ENCODE measurements at places on chromosomes 1 and 21.
A peak's percentile ranks its signal among the peaks of the same experiment; 100 is the strongest.

DNA sequence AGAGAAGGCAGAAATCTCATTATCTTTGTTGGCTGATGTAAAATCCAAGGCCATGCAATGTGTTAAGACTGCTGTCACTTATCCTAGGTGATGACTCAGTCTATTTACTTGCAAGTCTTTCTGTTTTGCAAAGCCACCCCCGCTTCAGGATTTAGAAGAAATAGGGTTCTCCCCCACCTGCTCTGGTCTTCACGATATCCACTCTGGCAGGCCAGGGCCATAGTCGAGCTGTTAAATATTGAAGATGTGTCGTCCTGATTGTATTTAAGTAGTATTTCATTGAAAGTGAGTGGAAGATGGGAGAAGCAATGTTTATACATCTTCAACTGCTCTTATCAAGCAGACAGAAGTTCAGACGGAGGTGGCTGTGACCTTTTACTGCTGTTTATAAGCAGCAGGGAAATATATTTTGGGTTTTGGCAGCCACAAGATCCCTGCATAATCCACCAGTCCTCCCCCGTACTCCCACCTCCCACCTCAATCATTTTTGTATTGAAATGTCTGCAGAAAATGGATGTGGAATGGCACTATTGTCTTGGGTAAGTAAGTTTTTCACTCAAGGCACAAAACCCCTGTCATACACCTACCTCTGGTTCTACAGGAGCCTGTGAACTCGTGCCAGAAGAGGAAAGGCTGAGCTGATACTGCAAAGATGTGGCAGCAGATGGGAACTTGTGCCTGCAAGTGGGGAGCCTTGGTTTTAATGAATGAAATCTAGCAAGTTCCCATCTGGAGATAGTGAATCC is 117.4 kb downstream of the MRPS6 start:
- DNase-seq = no peak

- no peak for DNase-seq
These were observed 5.7 kb upstream of the GNL2 start for GRCh38 chr1:37601441-37601840.

GRCh38 chr1:115647919-115648650 is 6.3 kb downstream of the VANGL1 start:
- no peak for DNase-seq

- DNase-seq = peak; percentile 21
These were observed 1.4 kb upstream of the SLC19A2 start for GRCh38 chr1:169487133-169487532.

DNA sequence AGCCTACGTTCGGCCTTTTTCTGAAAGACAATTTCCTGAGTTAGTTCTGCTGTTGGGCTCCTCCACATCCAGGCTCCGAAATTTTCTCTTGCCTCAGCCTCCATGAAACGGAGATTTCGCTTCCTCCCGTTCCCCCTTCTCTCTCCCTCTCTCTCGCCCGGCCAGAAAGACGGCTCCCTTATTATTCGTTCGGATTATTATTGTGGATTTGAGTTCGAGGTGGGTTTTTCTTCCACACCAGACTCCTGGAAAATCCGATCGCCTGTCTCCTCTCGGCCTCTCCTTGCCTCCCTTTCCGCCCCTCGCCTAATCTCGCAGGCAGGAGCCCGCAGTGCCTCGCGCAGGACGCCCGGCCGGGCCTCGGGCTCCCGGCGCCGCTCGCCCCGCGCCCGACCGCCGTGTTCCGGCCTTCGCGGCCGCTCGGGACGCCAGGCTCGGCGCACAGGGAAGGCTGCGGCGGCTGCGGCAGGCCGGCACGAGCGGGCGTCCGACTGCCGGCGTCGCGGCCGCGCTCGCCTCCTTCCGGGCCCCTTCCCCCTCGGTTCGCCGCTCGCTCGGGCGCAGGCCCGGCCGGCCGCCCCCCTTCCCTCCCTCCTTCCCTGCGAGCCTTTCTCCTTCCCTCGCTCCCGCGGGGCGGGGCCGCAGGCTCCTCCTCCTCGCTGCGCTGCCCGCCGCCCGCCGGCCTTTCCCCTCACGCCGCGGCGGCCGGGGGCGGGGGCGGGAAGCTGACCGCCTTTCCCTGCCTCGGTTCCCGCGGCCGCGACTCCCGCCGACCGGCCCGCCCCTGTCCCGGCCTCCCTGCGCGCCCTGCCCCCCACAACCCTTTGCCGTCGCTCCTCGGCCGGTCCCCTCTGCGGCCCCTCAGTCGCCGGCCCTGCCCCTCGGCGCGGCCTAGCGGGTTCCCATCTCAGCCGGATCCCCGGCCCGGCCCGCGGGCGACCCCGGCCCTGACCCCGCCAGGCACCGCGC is at the start of gene ARHGEF11:
Gene ARHGEF11, minus strand, starts transcription at position 493 of the 969 bp plus-strand sequence. CDS start 1,412 bp downstream, outside the sequence.
- DNase-seq = peak; percentile 88

DNA sequence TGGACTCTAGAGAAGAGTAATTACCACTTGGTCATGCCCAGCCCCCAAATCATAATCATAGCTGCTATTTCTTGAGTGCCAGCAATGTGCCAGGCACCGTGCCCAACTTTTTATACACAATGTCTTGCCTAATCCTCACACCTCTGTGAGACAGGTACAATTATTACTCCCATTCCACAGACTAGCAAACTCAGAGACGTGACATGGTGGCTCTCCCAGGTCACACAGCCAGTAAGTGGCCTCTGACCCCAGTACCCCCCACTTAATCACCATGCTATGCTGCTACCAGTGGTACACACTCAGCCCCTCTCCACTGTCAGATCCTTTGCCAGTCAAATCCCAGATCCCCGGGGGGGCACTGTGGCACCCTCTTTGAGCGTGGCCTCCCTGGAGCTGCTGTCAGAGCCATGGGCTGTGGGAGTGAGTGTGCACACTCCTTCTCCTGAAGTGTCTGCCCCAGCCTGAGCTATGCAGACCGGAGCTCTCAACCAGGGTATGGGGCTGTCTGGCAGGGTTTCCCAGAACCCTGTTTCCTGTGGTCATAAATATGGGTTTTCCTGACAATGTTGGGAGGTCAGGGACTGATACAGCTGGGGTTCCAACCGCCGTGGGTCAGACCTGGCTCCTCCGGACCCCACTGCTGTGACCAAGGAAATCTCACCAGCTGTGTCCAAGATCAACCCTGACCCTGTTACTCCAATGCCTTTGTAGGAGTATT is 51.8 kb downstream of the LACTBL1 start:
- DNase-seq = no peak

DNA sequence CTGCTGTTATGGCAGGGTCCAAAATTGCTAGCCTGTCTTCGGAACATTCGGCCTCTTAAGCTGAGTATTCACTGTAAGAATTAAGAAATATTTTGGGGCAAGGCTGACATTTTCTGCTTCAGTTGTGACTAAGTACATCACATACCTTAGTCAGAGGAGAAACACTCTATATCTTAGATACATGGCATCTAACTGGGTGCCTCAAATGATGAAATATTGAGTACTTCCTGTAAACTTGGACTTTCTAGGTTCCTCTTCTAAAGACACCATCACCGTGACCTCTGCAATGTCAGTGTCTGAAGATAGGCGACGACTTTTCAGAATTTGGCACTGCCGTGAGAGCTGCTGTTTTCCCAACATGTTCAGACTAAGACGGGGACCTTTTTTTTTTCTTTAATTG is 65.6 kb downstream of the PCBP3 start:
- DNase-seq = peak; percentile 13

GRCh38 chr21:31607791-31608190 is 51.7 kb upstream of the SOD1 start:
- no peak for DNase-seq

- DNase-seq = peak; percentile 50
These were observed 769 bp downstream of the GPSM2 start for GRCh38 chr1:108877348-108878159.

DNA sequence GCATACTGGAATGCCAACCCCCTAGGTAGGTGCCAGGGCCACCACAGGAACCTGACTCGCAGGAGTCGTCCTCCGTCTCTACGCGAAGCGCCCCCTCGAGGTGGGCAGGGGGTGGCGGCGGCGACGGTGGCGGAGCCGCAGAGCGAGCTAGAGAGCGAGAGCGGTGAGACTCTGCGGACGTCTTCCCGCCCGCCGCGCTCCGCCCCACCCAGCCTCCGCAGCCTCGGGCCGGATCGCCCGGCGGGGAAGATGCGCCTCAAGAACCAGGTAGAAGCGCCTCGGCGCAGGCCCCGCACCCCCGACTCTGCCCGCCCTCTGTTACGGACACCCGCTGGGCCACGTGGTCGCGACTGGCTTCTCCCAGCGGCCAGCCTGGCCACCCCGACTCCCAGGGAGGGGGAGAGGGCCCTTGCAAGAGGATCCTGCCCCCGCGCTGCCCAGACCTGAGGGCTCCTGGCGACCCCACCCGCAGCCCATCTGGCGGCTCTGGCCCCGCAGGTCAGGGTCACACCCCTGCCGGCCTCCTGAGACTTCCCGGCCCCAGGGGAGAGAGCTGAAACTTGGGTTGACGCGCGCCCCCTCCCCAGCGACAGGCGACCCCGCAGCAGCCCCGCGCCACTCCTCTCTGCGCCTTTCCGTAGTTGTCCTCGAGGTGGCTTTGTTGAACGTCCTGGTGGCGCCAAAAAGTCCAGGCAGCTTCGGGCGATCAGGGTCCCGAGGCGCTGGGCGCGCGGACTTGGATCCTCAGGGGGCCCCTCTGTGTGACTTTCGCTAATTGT is 24.4 kb upstream of the AGBL4 start:
- no peak for DNase-seq

- no peak for DNase-seq
These were observed 28.3 kb downstream of the TP73 start for GRCh38 chr1:3680488-3681230.

DNA sequence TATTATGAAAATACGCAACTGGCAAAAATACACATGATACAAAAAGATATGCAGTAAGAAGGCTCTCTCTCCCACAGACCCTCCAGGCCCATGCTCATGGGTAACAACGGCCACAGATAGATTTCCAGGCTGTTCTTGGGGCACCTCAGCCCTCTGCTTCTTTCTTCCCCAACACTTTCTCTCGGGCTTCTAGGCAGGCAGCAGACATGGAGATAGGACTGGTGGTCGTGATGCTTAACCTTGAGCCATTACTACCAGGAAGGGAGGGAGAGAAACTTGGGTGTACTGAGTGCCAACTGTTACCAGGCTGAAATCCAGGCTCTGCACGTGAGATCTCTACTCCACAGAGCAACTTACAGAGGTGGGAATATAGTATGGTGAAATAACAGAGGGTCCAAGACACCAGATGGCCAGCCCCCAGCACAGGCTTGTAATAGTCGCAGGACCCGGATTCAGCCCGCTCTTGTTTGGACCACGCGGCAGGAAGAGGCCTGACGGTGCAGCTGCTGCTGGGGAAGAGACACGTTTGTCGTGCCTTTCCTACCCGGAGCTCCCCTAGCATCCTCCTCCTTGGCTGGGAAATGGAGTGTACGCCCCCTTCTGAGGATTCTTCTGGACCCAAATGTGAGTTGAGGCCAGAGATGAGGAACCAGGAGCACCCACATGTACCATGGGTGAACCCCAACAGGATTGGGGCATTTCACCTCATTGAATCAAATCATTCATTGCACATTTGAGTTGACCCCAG is 441.1 kb upstream of the VAMP3 start:
- DNase-seq = no peak

DNA sequence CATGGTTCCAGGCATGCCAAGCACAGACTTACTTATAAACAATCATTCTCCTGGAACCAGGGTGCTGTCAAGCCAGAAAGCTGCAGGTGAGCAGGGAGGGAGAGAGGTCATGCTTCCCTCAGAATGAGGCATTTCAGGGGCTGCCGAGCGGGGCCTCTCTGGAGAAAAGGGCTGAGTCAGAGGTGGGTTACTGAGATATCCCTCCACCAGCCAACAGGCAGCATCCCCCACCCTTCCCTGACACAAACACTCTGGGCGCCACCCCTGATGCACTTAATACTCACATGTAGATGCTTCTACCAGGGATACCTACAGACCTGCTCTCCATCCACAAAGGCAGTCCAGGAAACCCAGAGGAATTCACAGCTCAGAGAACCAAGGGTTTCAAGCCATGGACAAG is 13.1 kb downstream of the STK40 start:
- DNase-seq = peak; percentile 34

GRCh38 chr1:159197561-159198557 is 6.8 kb upstream of the ACKR1 start:
- peak; percentile 60 for DNase-seq

- DNase-seq = peak; percentile 57
These were observed 38.7 kb upstream of the BECN2 start for GRCh38 chr1:241918879-241919278.

DNA sequence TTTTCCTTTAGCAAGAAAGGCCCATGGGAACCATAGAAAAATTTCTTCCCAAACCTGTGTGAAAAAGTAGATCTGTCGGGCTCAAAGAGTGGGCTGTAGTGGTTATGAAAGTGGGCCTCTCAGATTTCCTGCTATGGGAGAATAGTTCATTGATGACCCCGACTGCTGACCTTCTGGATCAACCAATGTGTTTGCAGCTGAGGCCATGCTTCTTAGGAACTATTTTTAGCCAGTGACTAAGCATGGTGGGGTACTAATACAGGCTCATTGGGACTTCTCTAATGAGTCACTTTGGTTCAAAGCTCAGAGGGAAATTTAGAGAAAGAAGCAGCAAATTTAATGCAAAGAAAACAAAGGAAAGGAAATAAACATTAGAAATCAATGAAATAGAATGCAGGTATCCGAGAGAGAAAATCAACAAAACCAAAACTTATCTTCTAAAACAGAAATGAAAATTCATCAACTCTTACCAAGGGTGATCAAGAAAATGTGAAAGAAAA is 12.6 kb upstream of the PSMA5 start:
- peak; percentile 98 for DNase-seq

- peak; percentile 2 for DNase-seq
These were observed 78.8 kb upstream of the TENT5C start for GRCh38 chr1:117527074-117527473.

DNA sequence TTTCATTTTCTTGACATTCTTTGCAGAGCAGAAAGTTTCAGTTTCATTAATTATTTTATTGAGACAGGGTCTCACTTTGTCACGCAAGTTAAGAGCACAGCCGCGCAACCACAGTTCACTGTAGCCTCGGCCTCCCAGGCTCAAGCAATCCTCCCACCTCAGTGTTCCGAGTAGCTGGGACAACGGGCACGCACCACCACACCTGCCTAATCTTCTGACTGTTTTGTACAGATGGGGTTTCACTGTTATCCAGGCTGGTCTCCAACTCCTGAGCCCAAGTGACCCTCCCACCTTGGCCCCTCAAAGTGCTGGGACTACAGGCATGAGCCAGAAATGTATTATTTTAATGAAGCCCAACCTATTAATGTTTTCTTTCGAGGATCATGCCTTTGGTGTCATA is 3.0 kb upstream of the SPATC1L start:
- DNase-seq = no peak

GRCh38 chr1:222455188-222455879 is 92.6 kb downstream of the HHIPL2 start:
- peak; percentile 75 for DNase-seq

DNA sequence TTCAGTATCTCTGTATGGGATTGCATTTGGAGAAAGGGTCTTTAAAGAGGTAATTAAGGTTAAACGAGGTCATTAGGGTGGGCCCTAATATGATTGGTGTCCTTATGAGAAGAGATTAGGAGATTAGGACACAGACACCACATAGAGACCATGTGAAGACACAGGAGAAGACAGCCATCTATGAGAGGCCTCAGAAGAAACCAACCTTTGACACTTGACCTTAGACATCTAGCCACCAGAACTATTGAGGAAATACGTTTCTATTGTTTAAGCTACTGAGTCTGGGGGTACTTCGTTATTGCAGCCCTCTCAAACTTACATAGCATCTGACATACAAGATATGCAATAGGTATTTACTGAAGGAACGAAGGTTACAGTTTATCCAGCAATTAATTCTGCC is 7.3 kb upstream of the VPS45 start:
- DNase-seq = no peak

Measured in fibroblast of lung (primary cell).